ENCODE measurements at places on chromosomes 1 and 21.

- peak; percentile 74 for DNase-seq
Measured at GRCh38 chr1:202144402-202145067, at the start of gene ARL8A. TSS of gene ARL8A (minus strand) at chr1:202144737. CDS start at chr1:202144572, 165 bp downstream.

DNA sequence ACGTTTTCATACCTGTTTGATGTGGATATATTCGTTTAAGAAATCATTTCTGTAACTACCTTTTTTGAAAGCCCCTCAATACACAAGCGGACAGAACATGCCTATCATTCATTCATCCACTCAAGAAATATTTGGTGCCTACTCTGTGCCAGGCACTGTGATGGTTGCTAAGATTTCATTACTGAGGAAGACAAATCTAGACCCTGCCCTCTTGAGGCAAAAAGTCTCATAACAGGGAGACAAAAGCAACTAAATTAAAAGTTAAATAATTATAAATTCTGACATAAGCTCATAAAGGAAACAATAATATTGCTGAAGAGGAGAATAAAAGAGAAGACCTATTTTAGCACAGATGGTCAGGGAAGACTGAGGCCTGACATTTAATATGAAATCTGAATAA lies 203.5 kb upstream of the ZNHIT6 start:
- DNase-seq = no peak

GRCh38 chr1:229127301-229127700 lies 143.6 kb upstream of the RAB4A start:
- DNase-seq = peak; percentile 19

GRCh38 chr1:196734460-196734859 lies 40.2 kb upstream of the CFHR3 start:
- DNase-seq = no peak

GRCh38 chr1:192311281-192311680 lies 5.5 kb upstream of the RGS21 start:
- no peak for DNase-seq

DNA sequence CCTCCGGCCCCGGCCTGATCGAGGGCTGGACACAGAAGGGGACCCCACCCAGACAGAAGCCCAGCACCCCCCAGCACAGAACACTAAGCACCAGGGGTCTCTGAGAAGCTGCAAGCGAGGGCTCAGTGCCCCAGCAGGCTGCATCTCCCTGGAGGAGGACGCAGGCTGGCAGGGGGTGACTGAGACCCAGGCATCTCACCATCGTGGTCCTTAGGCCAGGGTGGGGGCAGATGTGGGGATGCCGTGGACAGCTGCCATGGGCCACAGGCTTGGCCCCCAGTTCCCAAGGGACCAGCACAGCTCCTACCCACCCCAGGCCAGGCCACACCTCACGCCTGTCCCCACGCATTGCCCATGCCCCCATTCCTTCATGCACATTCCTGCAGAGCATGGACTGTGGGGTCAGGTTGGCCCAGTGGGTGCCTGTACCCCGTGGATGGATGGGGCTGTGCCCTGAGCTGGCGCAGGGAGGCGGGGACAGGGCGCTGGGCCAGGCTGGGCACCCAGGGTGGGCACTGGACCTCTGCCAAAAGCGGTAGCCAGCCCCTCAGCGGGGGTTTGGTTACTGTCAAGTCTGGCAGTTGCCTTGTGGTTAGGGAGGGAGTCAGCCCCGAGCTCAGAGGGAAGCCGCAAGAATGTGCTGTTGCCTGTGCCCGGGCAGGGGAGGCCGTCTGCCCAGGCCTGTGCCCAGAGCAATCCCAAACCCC lies 61.5 kb downstream of the ARHGEF16 start:
- no peak for DNase-seq
